Activated CD4-positive, alpha-beta T cell treated with anti-CD3 and anti-CD28 coated beads for 1 hour (primary cell): ENCODE measurements at places on chromosomes 4 and X.

DNA sequence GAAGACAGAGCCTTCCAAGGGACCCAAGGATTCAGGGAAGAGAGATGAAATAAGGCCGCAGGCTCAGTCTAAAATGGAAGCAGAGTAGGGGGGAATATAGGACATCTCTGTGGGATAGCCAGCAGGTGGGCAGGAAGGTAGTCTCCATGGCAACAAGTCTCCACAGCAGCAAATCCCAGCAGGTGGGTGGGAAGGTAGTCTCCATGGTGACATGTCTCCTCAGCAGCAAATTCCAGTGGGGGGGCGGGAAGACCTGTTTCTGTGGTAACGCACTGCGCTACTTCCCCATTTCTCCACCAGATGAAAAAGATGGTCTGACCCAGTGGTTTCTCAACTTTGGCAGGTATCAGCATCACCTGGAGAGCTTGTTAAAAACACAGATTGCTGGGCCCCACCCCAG is 18.3 kb downstream of the NLGN3 start:
- DNase-seq = no peak

GRCh38 chrX:20028588-20028987 is 37.7 kb upstream of the BCLAF3 start:
- DNase-seq = no peak

GRCh38 chr4:2910409-2910808 is 52.8 kb downstream of the NOP14 start:
- no peak for DNase-seq

DNA sequence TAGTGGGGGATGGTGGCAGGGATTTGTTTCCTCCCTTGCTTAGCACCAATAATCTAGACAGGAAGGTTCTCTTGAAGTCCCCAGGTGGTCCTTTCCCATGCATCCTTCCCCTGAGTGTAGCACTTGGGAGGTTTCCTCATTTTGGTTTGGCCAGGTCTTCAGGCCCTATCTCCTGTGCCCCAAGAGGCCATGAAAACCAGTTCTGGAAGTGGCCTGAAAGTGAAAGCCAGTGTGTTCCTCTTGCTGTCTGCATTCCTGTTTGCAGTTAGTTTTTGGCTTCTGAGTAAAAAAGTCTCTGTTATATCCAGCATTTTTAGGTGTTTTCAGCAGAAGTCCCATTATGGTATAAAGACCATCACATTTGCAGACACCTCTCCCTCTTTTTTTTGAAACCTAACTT is 59.5 kb downstream of the MTM1 start:
- DNase-seq = no peak

- DNase-seq = no peak
These were observed 48.3 kb downstream of the ANAPC4 start for GRCh38 chr4:25425361-25425760.

GRCh38 chrX:1041091-1041490 is 171.4 kb downstream of the CRLF2 start:
- DNase-seq = no peak

DNA sequence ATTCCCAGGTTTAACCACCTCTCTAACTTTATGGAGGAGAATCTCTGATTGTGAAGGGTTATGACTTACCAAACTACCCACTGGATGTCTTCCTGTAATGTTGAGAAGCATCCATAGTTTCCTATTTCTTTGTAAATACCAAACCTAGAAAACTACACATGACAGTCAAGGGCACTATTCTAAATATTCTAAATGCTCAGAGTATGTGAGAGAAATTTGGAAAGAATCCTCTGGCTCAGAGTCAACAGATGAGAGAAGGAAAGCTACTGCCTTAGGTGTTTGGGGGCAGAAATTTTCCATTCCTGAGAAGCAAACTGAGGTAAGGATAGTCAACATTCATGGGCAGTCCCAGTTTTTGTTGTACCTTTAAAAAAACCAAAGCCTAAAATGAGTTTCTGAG is 155.8 kb downstream of the KCNIP4 start:
- no peak for DNase-seq

DNA sequence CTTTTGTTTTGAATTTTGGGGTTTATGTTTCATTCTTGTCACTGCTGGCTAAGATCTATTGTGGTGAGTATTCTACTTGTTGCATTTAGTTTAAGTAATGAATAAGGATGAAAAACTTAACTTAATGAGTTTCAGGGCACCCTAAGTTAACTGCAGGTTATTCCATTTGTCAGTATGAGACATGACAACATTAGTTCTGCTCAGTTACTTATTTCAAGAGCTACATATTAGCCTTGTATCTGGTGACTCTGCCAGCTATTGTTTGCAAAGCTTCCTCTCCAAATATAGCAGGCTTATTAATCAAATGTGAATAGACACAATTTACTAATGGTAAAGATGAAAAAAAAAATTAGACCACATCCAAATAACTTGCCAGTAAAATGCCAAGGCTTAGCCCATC is 567.1 kb downstream of the IL15 start:
- DNase-seq = no peak

- no peak for DNase-seq
These were observed 28.5 kb downstream of the SRPX start for GRCh38 chrX:38192007-38192810.

- no peak for DNase-seq
These were observed 14.5 kb downstream of the TMEM131L start for GRCh38 chr4:153480704-153481103.

GRCh38 chr4:152540293-152540674 is 4.4 kb upstream of the FBXW7 start:
- no peak for DNase-seq

DNA sequence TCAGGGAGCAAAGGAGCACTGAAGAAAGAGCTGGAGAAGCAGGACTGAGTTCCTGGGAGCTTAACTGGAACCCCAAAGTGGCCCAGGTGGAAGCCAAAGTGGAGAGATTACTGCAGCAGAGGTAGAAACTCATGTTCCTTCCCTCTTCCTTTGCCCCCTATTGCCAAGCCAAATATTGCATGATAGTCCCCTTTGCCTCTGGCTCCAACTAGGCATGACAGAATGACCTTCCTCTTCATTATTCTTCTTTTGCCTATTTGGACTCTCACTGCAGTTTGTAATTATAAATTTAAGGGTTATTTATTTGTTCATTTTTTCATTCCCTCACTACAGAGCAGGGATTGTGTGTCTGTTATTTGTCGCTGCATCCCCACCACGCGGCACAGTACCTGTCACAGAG is 22.1 kb upstream of the SPANXB1 start:
- no peak for DNase-seq

DNA sequence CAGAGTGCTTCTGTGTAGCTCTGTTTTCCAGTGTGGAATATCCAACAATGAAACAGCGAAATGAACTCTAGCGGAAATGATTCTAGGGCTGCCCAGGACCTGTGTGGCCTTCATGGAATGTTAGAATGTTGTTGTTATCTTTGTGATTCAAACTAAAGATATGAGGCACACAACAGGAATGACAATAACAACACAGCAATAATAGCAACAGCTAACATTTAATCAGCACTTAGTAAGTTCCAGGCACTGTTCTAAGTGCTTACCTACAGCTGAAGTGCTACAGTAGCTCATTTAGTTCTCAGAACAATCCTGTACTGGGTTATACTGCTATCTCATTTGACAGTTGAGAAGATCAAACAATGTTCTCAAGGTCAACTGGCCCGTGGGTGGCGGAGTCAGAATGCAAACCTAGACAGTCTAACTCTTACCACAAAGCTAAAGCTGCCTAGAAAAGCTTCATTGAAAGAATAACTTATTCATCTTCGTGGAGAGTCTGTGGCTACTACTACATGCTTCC is 63.7 kb downstream of the MAML3 start:
- no peak for DNase-seq

DNA sequence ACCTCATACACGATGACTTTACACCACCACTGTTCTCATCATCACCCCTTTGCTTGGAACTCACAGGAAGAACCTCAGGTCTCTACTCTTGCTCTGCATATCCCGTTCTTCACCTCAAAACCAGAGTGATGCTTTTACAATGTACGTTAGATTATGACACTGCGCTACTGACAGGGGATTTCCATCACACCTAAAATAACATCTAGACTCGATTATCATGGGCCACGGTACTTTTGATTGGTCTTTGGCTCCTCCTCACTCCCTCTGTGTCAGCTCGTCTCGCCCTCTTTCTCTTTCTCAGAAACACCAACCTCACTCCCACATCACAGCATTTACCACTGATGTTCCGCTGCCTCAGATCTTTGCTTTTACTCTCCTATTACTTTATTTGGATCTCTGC is 172.4 kb downstream of the TLL1 start:
- DNase-seq = no peak

DNA sequence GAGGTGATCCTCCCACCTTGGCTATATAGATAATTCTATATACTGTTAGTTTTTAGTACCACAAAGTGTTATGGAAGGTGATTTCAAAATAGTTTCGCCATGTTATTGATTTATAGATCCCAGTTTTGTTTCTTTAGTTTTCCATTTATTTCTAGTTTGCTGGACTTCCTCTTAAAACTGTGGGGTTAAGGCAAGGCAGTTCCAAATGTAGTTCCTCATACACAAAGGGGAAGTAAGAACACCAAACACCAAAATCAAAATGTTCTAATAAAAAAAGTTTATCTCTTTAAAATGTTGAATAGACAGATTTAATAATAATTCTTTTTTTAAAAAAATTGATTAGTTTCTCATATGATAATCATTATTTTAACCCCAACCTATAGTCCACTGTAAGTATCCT is 6.8 kb upstream of the CISD2 start:
- no peak for DNase-seq

DNA sequence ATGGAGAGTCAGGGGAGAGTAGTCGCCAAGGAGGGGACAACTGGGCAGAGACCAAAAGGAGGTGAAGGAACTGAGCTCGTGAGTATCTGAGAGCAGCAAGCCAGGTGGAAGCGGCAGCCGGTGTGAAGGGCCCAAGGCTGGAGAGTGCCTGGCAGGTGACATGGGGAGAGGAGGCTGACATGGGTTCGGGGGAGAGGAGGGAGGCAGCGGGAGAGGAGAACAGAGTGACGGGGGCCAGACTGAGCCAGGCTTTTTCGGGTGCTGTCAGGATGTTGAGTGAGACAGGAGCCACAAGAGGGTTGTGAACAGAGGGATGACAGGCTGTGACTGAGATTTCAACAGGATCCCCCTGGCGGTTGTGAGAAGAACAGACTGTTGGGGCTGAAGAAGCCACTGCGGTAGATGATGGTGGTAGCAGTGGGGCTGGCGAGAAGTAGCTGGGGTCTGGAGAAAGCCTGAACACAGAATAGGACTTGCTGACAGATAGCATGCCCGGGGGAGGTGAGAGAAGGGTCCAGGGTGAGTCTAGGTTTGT is 5.7 kb downstream of the ELK1 start:
- no peak for DNase-seq

DNA sequence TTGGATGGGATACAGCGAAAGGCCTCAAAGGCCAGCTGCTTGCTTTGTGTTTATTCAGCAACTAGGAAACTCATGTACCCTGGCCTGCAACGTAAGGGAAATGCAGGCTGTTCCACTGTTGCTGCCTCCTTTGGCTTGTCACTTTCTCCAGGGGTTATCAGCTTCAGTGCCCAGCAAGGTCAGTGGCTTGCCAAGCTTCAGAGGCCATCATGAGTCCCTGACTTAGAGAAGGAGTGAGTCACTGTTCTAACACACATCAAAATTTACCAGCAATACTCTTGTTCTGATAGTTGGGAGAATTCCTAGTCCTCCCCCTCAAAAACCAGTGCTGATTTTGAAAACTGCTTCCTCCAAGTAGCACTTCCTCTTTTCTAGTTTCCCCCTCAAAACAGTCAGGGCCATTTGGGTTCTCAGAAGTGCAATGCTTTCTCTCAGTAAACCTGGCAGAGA is 250.8 kb downstream of the ARHGAP24 start:
- DNase-seq = no peak

DNA sequence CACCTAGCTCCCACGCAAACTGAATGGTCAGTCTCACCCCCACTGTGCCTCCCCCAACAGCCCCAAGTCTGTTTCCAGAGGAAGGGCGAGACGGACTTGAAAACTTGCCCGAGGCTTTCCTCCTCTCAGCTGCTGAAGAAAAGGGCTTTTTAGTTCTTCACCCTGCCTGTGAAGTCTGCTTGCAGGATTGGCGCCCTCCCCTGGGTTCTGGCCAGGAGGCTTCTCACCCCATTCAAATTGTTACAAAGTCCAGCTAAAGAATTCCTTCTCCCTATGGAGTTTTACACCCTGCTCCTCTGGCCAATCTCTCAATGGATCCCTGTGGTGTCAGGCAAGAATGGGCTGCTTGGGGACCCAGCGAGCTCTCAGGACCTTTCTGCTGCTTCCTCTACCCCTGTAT is 241.0 kb downstream of the AFF2 start:
- DNase-seq = no peak

GRCh38 chr4:55528491-55528890 is 18.2 kb downstream of the CLOCK start:
- DNase-seq = no peak

DNA sequence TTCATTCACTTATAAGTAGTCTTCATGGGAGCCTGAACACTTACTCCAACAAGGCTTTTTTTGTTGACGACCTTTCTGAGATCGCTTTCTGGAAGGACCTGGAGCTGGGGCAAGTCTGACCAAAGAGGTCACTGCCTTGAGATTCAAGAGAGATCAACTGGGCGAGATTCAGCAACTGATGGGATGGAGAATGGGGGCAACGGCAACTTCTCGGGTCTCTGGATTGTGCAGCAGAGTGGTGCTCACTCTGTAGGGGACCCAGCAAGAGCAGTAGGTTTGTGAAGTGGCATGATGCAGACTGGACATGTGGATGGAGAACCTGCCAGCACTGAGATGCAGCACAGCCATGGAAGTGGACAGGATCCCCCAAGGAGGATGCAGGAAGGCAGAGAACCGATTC is 288.1 kb downstream of the EVC2 start:
- DNase-seq = no peak

- DNase-seq = no peak
These were observed 781.1 kb downstream of the RAB28 start for GRCh38 chr4:12703036-12703435.

GRCh38 chr4:118787844-118788380 is 48.0 kb downstream of the SEC24D start:
- no peak for DNase-seq

DNA sequence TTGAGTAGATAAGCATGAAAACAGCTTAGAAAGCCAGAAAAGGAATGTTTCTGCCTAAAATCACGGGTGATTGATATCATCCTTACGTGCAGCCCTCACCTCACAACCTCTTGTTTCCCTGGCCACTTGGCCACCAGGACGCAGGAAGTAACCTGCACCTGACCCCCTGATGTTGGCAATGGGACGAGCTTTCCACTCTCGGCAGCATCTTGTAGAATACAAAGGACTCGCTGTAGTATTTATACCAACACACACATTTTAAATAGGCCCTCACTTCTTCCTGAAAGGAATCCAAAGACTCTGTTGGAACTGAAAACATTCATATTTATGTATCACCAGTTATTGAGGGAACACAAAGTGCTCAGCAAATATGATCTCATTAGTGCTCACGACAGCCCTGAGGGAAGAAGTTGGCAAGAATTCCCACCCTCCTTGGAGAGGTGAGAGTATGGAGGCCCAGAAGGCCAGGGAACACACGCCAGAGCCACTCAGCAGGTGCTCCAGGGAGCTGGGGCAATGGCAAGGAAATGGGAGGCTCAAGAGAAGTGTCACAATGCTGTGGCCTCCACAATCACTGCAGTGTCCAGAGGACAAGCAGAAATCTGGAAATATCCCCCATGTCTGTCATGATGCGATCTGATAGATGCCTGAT is 103.3 kb upstream of the KIT start:
- no peak for DNase-seq

GRCh38 chrX:120291211-120291610 is 20.1 kb downstream of the TMEM255A start:
- no peak for DNase-seq
